ENCODE measurements at places on chromosomes 6 and 20. TPM values are rescaled to one million over a fixed set of nuclear protein-coding genes. Genes with fewer than 3 reads are reported as not detected.

DNA sequence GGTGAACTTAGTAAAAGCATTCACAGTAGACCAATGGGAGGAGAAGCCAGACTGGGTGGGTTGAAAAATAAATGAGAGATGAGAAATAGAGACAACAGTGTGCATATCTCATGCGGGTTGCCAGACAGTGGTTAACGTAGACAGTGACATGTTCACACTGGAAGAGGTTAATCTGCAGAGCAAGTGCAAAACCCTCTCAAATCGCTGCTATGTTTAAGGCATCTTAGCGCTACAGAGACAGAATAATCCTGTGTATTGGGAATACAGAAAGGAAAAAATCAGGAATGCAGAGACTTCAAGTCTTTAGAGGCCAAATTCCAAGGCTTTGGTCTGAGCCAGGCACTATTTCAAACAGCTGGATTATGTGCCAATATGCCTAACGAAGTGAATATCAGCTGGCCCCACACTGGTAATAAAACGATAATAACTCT, 107.1 kb downstream of the TSHZ2 start:
- peaks cover 32% of the 10 kb centered on the region for H3K4me1 ChIP-seq
- H3K27ac ChIP-seq = no peak overlapping the region
- no peak for DNase-seq
- no peaks in the 10 kb centered on the region for H3K36me3 ChIP-seq
- no peak overlapping the region for H3K4me3 ChIP-seq
- H3K27me3 ChIP-seq = no peaks in the 10 kb centered on the region

The SIRPB2 gene
- total RNA-seq = 9.5 TPM

The TRAPPC3L gene
- total RNA-seq = not detected

GRCh38 chr20:32917191-32917950, 58.6 kb downstream of the EFCAB8 start:
- peaks cover 5% of the 10 kb centered on the region for H3K4me1 ChIP-seq
- no peak for DNase-seq
- no peaks in the 10 kb centered on the region for H3K36me3 ChIP-seq
- no peak overlapping the region for H3K4me3 ChIP-seq

DNA sequence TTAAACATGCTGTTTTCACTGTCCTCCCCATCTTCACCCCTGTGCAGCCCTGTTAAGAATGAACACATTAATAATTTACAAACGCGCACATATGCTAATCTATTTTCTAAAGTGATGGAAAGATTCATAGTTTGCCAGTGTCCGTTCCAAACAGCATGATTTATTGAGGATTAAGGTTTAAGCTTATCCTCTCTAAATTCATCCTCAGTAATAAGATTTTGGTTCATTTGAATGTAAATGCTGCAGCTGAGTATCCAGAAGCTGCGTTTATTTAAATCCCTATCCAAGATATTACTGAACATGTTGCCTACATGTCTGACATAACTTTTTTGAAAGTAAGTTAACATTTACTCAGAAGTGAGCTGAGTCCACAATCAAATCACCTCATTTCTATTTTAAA, 42.8 kb upstream of the FAM135A start:
- H3K4me3 ChIP-seq = no peak overlapping the region
- H3K27ac ChIP-seq = no peak overlapping the region
- H3K27me3 ChIP-seq = peaks cover 24% of the 10 kb centered on the region
- no peak for DNase-seq
- H3K4me1 ChIP-seq = no peaks in the 10 kb centered on the region

DNA sequence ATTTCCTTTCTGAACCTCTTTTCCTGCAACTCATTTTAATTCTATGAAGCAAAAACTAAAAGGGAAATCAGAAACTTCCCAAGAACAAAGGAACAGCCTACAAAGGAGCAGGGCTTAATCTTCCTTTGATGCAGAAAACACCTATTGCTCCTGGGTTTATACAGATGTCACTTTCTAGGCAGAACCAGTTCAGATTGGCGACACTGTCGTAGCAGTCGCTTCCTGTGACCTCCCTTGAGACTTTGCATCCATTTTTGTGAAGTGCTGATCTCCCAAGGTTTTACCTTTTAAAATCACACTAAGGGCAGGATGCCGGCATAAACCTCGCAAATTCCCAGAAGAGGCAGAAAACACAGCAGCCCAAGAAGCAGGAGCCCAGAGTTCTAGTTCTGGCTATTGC, 40.1 kb downstream of the JAG1 start:
- no peaks in the 10 kb centered on the region for H3K36me3 ChIP-seq
- H3K27ac ChIP-seq = no peak overlapping the region
- no peak for DNase-seq
- H3K4me3 ChIP-seq = no peak overlapping the region
- no peaks in the 10 kb centered on the region for H3K27me3 ChIP-seq

DNA sequence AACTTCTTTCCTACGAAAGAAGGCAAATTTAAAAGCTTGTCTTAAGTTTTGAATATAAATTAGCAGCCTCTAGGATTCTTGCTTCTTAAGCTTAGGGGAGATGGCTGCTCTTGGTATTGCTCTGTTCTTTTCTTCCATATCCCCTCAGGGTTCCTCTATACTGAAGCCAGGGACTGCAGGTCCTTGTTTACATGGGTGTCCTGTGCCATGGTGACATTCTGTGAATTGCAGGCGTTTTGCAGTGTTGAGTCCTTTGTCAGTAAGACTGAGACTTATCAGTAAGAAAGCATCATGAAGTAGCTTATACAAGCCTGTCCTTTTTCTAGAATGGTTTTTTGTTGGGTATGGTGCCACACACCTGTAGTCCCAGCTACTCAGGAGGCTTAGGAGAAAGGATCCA, 147.8 kb downstream of the ARID1B start:
- no peaks in the 10 kb centered on the region for H3K36me3 ChIP-seq
- no peak overlapping the region for H3K4me3 ChIP-seq

DNA sequence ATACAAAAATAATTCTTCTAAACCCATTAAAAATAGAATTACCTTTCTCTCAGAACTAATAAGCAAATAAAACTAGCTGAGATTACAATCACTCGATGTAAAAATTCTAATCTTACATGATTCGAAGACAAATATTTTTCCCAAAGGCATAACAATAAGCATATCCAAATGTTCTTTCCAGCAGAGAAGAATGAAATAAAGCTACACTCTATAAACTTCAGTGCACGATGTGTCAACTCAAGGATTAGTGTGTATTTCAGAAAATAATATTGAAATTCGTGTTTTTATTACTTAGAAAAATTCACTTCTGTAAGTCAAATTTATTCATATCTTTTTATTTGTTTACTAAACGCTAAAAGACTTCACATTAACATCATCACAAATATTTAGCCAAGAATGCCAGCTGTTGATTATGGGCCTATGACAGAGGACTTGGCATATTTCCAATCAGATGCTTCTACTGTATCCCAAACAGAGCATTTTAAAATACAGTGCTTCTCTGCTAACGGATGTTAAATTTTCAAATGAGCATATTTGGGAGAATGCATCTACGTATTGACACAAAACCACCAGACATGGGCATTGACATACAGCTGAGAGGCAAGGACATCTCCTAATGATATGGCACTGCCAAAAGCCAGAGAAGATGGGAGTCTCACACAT, 54.7 kb upstream of the PDE7B start:
- no peak overlapping the region for H3K27ac ChIP-seq
- no peaks in the 10 kb centered on the region for H3K4me1 ChIP-seq
- DNase-seq = no peak
- no peaks in the 10 kb centered on the region for H3K27me3 ChIP-seq
- H3K4me3 ChIP-seq = no peak overlapping the region

The NEURL2 gene
- 6.5 TPM for total RNA-seq

- H3K36me3 ChIP-seq = no peaks in the 10 kb centered on the region
- H3K27me3 ChIP-seq = peaks cover 2% of the 10 kb centered on the region
- DNase-seq = no peak
- H3K4me3 ChIP-seq = no peak overlapping the region
These were observed 5.8 kb downstream of the C6orf132 start for GRCh38 chr6:42136508-42137193.

DNA sequence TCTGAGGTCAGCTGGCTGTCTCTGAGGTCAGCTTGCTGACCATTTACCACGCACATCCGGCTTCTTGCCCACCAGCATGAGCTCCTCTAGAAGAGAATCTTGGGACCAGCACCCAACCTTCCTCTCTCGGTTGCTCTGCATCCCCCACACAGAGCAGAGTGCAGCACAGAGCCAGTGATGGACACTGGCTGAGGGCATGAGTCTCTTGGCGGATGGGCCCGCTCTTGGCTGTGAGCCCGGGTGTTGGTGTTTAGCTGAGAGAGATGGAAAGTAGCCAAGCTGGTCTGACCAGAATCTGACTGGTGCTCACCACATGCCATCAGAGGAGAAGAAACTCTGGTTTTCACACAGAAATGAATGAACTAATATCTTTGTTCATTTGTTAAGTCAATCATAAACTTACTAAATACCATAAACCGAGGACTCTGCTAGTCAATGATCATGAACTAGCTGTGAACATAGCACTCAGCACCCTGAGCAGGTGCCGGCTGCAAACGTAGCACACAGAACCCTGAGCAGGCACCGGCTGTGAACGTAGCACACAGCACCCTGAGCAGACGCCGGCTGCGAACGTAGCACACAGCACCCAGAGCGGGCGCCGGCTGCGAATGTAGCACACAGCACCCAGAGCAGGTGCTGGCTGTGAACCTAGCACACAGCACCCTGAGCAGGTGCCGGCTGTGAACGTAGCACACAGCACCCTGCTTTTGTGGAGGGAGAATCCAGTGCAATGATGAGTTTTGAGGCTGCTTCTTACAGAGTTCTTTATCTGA, 10.4 kb upstream of the THBS2 start:
- no peaks in the 10 kb centered on the region for H3K27me3 ChIP-seq
- DNase-seq = no peak
- no peaks in the 10 kb centered on the region for H3K4me1 ChIP-seq
- H3K4me3 ChIP-seq = no peak overlapping the region
- H3K36me3 ChIP-seq = no peaks in the 10 kb centered on the region

GRCh38 chr6:136723780-136724179, 68.5 kb downstream of the MAP3K5 start:
- no peak overlapping the region for H3K4me3 ChIP-seq
- H3K36me3 ChIP-seq = no peaks in the 10 kb centered on the region
- H3K27me3 ChIP-seq = no peaks in the 10 kb centered on the region
- DNase-seq = peak; percentile 67

DNA sequence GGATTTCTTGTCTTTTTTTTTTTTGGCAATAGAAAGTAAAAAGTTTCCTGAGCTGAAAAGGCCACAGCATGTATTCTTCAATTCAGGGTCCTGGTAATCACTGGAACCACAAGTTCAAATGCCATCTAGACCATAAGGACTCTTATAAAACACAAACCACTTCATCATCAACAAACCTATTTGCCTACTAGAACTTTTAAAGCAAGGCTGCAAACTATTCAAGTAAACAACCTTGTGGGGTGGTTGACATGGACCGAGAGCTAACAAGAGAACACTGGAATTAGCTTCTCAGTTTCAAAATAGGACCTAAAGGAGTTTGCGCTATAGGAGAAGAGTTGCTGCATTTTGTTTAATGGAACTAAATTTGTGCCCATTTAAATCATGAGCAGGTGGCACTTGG, 215.9 kb downstream of the ATXN1 start:
- peaks cover 8% of the 10 kb centered on the region for H3K4me1 ChIP-seq
- no peak for DNase-seq
- no peak overlapping the region for H3K4me3 ChIP-seq
- H3K27me3 ChIP-seq = no peaks in the 10 kb centered on the region
- no peaks in the 10 kb centered on the region for H3K36me3 ChIP-seq

The SIRPD gene
- total RNA-seq = not detected

DNA sequence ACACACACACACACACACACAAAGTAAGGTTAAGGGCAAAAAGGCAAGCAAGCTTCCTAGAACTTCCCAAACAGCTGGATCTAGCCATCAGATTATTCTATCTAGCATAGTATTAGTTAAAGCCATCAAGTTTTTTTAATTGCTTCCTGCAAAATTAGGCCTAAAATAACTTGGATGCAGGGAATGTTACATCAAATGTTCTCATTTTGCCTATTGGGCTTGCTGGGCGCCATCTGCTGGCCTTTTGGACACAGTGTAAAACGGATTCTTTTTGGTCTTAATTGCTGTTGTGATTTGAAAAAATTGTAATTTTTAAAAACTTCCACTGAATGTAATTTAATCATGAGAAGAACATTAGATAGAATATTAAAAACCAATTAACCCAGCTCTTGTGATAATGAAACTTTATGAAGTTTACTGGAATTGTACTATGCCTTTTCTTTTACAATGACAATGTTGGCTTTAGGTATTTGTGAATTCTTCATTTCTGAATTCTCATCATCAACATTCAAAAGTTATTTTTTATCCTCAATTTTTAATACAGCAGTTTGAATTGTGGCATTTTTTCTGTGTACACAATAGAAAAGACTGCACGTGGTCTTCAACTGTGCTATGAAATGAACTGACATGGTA, 6.8 kb downstream of the MKKS start:
- H3K4me1 ChIP-seq = peaks cover 8% of the 10 kb centered on the region
- peak; percentile 79 for DNase-seq
- H3K4me3 ChIP-seq = no peak overlapping the region
- peaks cover 2% of the 10 kb centered on the region for H3K36me3 ChIP-seq
- H3K27ac ChIP-seq = no peak overlapping the region

The ADAM33 gene
- 0.18 TPM for total RNA-seq

The FRK gene
- 0.05 TPM for total RNA-seq

DNA sequence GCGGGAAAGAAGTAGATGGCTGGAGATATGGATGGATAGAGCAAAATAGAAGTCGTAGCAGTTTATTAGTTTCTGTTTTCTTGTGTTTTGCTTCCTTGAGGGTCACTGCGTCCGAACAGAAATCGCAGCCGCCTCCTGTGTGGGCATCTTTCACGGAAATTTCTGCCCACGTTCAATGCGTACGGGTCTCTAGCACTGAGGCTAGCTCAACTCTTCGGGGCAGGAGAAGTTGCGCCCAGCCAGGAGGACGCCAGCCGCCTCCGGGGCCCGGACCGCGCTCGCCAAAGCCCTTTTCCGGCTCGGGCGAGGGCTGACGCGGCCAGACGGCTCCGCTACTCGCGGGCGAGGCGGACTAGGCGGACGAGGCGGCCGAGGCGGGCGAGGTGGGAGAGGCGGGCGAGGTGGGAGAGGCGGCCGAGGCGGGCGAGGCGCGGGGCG, 814 bp downstream of the TFAP2B start:
- no peaks in the 10 kb centered on the region for H3K36me3 ChIP-seq
- no peaks in the 10 kb centered on the region for H3K4me1 ChIP-seq
- no peak overlapping the region for H3K4me3 ChIP-seq

The PRKN gene
- 0.60 TPM for total RNA-seq

The ADGRB3 gene
- total RNA-seq = not detected

Data from endothelial cell of umbilical vein (primary cell).